ENCODE measurements at places on chromosomes 7 and 10. TPM values are rescaled to one million over a fixed set of nuclear protein-coding genes. Genes with fewer than 3 reads are reported as not detected.

GRCh38 chr7:107857541-107857912 is 33.5 kb upstream of the DLD start:
- no peak for DNase-seq

Gene CH25H
- not detected for total RNA-seq

GRCh38 chr7:137539111-137539715 is 195.7 kb upstream of the PTN start:
- DNase-seq: no peak

- no peak for DNase-seq
Measured at GRCh38 chr10:5953676-5954075, 23.7 kb downstream of the IL15RA start.
